ENCODE measurements at places on chromosomes 12 and 14. TPM values are rescaled to one million over a fixed set of nuclear protein-coding genes. Genes with fewer than 3 reads are reported as not detected.

NXPH4 gene
- polyA plus RNA-seq = 0.11 TPM

MTERF2 gene
- 12.0 TPM for polyA plus RNA-seq

SMOC1 gene
- not detected for polyA plus RNA-seq

CLEC6A gene
- not detected for polyA plus RNA-seq

TMEM229B gene
- 14.9 TPM for polyA plus RNA-seq

LAG3 gene
- polyA plus RNA-seq = 6.3 TPM

ARID2 gene
- 9.2 TPM for polyA plus RNA-seq

METTL3 gene
- 24.7 TPM for polyA plus RNA-seq

GNPTAB gene
- 25.8 TPM for polyA plus RNA-seq

GLT8D2 gene
- polyA plus RNA-seq = not detected

CLBA1 gene
- polyA plus RNA-seq = 1.1 TPM

FSCB gene
- not detected for polyA plus RNA-seq

SOX5 gene
- polyA plus RNA-seq = not detected

KIF26A gene
- not detected for polyA plus RNA-seq

IFNG-AS1 gene
- polyA plus RNA-seq = 0.24 TPM

RNASE7 gene
- polyA plus RNA-seq = not detected

LHX5 gene
- not detected for polyA plus RNA-seq

PLEKHG7 gene
- 0.10 TPM for polyA plus RNA-seq

SLC17A8 gene
- not detected for polyA plus RNA-seq

AICDA gene
- polyA plus RNA-seq = not detected

MIPOL1 gene
- not detected for polyA plus RNA-seq

FGF6 gene
- polyA plus RNA-seq = not detected

MYO1A gene
- polyA plus RNA-seq = not detected

SCARB1 gene
- polyA plus RNA-seq = 0.62 TPM

CCDC63 gene
- polyA plus RNA-seq = not detected
